Amygdala (tissue), 56 donors: ENCODE measurements at places on chromosomes 7 and 10.

GRCh38 chr7:34108165-34108564 is 202.8 kb downstream of the BMPER start:
- DNase-seq = no peak

DNA sequence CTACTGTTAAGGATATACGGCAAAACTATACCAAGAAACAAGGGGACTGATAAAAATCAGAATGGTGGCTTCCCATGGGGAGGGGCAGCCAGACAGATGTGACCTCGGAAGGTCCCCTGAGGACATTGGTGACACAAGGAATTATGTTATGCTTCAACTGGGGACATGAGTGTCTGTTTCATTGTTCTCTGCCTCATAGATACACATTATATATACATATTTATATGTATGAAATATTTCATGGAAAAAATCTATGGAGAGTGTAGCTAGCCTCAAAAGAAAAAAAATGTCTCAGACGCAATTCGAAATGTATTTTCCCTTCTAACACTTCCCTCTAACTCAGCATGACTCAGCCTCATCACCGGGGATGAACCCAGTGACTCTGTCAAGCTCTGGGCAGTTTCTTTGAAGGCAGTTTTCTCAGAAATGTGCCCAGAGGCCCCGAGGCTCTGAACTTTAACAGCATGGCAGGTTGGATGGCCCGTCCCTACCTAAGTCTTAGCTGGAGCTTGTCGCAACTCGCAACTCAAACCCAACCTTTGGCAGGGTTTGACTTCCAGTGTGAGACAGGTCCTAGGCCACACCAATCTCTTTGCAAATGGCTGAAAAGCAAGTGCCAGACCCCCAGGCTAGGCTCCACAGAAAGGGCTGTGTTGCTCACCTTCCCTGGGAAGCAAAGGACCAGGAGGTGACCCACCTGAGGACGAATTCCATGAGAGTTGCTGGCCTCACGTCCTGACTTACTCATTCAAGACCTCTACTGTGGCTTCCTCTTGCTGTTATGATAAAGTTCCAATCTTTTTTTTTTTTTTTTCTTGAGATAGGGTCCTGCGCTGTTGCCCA is 86.9 kb downstream of the CARD11 start:
- no peak for DNase-seq

DNA sequence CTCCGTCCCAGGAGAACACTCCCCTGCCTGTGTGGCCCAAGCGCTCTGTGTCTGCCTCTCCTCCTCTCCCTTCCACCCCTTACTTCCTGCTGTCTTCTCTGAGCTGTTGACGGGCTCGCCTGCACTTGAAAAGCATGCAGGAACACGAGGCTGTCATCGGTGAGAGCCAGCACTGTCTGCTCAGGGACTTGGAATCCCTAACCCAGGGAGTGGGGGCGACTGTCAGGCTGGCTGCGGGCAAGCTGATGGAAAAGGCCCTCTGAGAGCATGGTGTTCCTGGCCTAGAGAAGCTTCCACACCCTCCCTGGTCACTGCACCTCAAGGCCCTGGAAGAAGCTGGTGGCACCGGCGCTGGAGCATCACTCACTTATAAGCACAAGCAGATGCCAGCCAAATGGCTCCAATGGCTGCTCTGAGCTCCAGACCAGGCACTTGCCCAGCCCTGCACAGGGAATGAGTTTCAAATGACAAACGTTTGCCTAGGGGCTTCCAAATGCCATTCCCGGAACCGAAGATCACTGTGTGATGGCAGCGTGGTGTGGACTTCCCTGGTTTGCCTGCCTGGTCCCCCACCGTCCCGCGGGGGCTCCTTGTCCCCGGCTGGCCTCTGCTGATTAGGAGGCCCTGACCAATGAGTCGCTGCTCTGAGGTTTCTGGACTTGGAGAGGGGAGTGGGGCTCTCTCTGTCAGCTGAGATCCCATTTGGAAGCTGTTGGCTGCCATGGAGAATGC is 56.7 kb upstream of the EBF3 start:
- no peak for DNase-seq

DNA sequence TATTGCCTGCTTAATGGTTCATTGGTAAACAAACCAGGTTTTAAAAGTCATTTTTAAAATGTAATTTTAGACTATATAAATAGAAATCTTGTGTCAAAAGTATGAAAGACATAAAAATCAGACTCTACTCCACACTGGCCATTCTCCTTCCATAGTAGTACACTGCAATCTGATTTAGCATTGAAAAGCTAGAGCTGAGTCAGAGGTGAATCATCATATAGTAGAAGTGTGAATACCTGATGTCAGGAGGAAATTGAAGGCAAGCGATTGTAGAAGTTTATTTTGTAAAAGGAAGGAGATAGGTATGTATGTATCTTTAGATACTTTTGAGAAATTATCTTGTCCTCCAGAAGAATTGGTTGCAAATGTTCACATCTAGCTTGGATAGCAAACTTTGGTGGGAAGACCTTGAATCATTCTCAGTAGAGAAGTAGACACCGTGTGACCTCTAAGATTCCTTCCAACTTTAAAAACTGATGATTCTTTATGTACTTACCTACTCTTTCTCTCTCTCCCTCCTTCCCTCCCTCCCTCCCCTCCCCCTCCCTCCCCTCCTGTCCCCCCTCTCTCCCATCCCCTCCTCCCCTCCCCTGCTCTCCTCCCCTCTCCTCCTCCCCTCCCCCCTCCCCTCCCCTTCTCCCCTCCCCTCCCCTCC is 88.1 kb downstream of the BTAF1 start:
- no peak for DNase-seq

GRCh38 chr10:47244560-47245500 is 55.2 kb upstream of the GDF10 start:
- no peak for DNase-seq
